ENCODE measurements at places on chromosomes 5 and 9.

- no peak for DNase-seq
These were observed 326.9 kb upstream of the WWC1 start for GRCh38 chr5:167964529-167964928.

DNA sequence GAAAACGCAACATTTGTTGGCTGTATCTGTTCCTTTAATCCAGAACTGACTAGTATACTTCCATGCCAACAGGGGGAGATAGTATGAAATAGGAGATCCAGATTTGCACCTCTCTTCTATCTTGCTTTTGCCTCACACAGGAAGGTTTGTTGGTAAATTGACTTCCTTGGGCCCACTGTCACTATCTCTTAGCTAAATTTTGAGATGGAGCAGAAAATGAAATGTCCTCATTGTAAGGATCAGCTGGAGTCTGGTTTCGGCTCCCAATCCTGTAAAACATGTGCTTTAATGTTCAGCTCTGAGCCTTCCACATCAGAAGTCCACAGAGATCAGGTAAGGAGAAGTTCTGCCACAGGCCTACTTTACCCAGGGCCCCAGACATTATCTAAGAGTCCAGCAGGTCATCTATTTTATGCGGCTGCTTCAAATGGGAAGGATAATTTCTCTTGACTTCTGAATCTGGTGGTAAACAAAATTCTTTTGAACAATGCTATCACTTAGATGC lies 176.8 kb downstream of the FER start:
- DNase-seq, result no peak

- no peak for DNase-seq
These were observed 10.7 kb upstream of the LTC4S start for GRCh38 chr5:179783128-179783527.

DNA sequence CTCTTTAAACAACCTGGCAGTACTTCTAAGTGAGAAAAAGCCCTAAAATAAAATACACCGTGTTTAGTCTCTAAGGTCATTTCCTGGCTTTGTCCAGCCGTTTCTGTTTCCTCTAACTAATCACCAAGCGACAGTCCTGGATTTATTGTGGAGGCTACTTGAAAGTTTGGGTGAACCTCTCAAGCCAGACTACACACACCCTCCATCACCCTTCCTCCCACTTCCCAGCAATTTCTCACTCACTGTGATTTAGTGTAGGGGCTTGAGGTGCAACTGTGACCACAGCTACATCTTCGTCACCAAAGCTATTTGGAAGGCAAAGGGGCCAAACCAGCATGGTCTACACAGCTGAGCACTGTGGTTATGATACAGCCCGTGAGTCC lies 240.0 kb upstream of the SLC24A2 start:
- DNase-seq, result no peak

DNA sequence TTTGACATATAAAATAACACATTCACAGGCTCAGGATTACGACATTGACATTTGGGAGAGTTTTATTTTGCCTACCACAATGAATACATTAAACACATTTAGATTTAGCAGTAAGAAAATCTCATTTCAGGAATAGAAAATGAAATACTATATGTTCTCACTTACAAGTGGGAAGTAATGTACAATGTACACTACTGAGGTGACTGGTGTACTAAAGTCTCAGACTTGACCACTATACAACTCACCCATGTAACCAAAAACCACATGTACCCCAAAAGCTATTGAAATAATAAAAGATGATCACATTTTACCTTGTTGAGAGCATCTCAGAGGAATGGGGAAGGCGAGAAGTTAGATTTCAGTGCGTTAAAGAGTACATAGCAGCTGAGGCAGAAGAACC lies 1202.4 kb upstream of the SEMA6A start:
- no peak for DNase-seq

GRCh38 chr5:178328826-178329730 lies 96.5 kb upstream of the PHYKPL start:
- DNase-seq, result no peak

- no peak for DNase-seq
These were observed 86.9 kb upstream of the GDNF start for GRCh38 chr5:37926732-37927131.

DNA sequence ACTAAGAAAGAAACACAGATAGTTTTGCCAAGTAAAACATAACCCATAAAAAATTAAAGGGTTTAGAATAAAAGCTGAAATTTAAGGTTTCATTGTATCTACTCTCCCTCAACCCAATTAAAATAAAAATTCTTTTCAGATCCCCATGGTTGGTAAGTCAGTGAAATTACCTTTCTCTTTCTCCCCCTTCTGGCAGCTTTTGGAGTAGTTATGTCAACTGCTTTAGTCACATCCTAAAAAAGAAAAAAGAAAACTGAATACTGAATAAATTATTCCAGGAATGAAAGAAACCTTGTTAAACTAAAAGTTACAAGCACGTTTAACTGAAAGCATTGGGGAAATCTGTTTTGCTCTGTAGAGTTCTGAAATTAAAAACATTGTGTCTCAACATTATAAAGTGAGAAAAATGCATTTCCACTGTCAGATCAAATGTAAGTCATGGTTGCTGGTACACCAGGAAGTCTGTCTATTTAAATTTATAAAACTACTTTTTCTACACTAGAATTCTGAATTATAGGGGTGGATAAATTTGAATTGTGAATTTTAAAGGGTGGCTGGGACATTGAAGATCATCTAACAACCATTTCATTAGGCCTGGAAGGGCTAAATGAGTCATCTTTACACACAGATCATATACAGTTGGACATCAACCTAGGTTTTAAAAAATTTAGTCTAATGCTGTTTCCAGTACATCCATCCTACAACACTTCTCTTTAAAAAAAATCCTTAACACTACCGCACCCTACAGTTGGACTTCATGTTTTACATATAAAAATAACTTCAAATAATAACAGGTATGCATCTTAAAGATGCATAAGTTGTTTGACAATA lies 24.7 kb downstream of the PSIP1 start:
- DNase-seq, result no peak

GRCh38 chr5:71695595-71695994 lies 23.5 kb upstream of the CARTPT start:
- no peak for DNase-seq

- peak; percentile 45 for DNase-seq
These were observed 25.8 kb upstream of the F2R start for GRCh38 chr5:76690037-76690679.

DNA sequence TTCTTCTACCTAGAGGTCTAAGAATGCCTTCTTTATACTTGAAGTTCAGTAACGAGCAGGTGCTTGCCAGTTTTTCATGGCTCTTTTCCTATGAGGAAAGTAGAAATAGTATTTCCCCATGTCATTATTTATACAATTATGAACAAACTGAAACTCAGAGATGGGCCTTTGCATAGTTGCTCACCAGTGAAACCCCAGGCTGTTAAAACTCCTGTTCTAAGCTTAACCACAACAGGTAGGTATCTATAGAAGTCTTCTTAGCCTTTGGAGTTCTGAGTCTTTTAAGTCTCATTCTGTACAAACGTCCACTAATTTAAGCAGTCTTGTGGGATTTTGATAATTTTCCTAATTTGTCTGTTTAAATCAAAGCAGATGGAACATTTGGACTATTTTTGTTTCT lies 90.1 kb downstream of the STARD4 start:
- no peak for DNase-seq

GRCh38 chr5:56450766-56451165 lies 217.6 kb upstream of the ANKRD55 start:
- DNase-seq, result no peak

GRCh38 chr9:89426384-89426961 lies 71.4 kb downstream of the SEMA4D start:
- DNase-seq, result no peak

- DNase-seq, result peak; percentile 66
These were observed at the start of gene OLFM1 for GRCh38 chr9:135087489-135087792. Gene OLFM1, plus strand, starts transcription at chr9:135087668. Its CDS starts 322 bp downstream, at chr9:135087990.

DNA sequence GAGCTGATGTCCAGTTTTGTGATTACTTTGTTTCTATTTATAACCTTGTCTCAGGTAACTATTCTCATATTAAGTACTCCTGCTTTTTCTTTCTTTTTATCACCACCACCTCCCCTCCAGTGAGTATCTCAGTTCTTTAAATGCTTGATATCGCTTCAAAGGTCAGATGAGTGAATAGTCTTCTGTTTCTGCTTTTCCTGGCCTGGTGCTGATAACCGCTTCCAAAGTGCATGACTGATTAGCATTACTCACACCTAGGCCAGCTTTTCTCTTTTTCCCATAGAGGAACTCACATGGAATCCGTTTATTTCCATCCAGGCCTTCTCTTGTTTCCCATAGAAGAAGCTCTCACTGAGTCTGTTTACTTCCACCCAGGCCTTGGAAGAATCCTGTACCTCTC lies 3.2 kb downstream of the SLC36A1 start:
- no peak for DNase-seq

- no peak for DNase-seq
These were observed 58.3 kb downstream of the SH3TC2 start for GRCh38 chr5:149004559-149004958.

DNA sequence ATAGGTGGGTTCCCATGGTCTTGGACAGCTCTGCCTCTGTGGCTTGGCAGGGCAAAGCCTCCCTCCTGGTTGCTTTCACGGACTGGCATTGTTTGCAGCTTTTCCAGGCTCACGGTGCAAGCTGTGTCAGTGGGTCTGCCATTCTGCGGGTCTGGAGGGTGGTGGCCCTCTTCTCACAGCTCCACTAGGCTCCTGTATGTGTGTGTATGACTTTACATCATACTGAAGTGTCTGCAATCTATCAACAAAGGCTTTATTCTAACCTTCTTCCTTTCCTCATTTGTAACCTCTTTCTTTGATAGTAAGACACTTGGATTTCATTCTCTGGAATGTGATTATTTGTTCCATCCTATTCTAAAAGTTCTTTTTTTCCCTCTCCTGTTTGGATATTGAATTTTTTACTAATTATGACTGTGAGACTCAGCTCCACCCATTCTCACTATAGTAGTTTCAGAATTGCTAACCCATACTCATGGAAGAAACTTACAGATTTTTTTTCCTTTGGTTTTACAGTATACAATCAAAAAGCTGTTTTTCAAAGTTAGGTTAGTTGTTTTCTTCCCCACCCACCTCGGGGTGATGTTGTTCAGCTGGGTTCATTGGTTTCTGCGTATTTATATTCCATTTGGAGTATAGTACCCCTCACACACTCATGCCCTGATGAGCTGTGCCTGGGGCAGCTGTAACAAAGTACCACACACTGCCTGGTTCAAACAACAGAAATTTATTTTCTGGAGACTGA lies 144.6 kb upstream of the OTULINL start:
- no peak for DNase-seq
